ENCODE measurements at places on chromosomes 1 and 21.

GRCh38 chr1:29243023-29243870 is 6.9 kb downstream of the PTPRU start:
- no peak for DNase-seq

GRCh38 chr1:50148142-50148923 is 39.6 kb downstream of the ELAVL4 start:
- DNase-seq = no peak

GRCh38 chr1:193339401-193339800 is 153.0 kb upstream of the B3GALT2 start:
- no peak for DNase-seq

GRCh38 chr1:31955917-31956736 is 18.0 kb upstream of the PTP4A2 start:
- DNase-seq = peak; percentile 86

DNA sequence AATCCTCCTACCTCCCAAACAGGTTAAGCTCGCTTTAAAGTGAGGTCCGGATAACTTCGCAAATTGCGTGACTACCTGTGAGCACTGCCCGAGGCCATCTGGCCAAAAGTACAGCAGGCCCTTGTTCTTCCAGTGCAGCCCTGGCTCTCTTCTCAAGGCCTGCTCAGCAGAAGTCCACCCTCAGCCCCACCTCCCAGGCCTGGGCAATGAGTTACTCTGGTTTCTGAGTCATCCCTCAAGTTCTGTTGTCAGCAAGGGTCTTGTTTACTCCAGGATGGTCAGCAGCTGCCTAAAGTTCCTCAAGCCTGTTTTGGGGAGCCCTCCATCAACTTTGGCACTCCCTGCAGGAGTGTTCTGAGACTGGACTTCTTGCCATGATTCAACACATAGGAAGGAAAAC is 101.7 kb downstream of the BCAR3 start:
- no peak for DNase-seq

- no peak for DNase-seq
Observed at GRCh38 chr1:228149406-228150119, at the start of gene GJC2. Gene GJC2, plus strand, starts transcription at chr1:228149930. Its CDS starts 7,829 bp downstream, at chr1:228157759.

GRCh38 chr1:29682171-29682918 is 446.0 kb downstream of the PTPRU start:
- no peak for DNase-seq

Measured in CD4-positive, alpha-beta T cell treated with Interferon gamma for 1 hour (primary cell).